Thyroid gland (tissue), 4 donors: ENCODE measurements at places on chromosomes 7 and 10.

- peak; percentile 59 for DNase-seq
Measured at GRCh38 chr10:97849687-97850402, at the start of gene GOLGA7B. GOLGA7B (plus strand) TSS chr10:97849843; CDS start chr10:97850304, 461 bp downstream.

GRCh38 chr10:127935071-127935561 lies 28.2 kb downstream of the PTPRE start:
- no peak for DNase-seq

DNA sequence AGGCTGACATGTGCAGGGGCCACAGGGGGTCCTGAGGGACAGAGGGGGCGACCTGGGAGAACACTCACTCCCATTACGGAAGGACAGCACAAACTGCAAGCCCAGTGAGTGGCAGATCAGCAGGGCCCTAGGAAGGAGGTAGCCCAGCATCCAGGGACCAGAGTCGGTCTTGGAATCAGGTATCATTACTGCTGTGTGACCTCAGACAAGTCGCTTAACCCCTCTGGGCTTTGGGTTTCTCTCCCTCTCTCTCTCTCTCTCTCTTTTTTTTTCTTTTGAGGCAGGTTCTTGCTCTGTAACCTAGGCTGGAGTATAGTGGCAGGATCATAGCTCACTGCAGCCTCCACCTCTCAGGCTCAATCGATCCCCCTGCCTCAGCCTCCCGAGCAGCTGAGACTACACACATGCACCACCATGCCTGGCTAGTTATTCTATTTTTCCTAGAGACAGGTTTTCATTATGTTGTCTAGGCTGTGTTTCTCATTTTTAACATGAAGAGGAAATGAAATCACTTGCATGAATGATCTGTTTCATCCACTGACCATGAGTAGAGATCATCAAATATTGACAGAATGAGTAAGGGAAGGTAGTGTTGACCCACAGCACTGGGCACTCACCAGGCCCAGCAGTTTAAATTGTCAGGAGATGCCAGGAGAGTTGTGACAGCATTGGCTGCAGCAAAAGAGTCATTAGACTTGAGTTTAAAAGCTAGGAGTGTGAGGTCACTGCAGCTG lies 49.4 kb downstream of the BUB3 start:
- no peak for DNase-seq

DNA sequence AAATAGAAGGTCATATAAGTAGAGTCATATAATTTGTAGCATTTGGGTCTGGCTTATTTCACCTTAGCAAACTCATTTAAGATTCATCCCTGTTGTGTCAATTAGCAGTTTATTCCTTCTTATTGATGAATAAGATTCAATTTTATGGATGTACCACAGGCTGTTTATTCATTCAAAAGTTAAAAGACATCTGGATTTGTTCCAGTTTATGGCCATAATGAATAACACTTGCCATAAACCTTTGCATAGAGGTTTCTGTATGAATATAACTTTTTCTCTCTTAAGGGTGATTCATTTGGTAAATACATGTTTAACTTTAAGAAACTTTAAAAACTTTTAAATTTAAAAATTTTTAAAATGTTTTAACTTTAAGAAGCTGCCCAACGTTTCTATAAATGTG lies 66.4 kb downstream of the CPED1 start:
- DNase-seq, result no peak

DNA sequence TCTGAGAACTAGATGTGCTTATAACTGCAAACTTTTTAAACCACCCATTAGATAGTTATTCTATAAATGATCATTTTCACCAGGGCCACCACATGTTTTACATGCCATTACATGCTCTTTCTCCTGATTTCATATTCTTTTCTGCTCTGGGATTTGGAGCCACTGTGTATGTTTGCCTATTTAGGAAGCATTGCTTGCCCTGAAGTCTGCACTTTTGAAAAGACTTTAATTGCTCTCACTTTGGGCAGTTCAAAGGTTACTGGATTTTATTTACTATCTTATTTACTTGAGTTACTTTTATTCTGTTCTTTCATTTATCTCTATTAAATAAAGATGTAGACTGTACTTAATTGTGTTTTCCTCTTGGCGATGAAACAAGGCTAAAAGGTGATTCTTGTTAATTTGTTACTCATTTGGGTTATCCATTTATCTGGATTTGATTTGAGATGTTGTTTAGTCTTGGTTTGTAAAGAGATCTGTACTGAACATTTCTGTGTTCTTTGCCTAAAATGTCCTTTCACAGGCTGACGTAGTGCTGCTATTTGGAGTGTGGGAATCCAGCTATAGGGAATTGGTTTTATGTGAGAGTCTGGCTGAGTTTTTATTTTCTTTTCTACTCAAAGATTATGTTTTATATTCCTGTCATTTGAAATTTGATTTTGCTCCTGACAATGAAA lies 88.8 kb downstream of the SUGCT start:
- no peak for DNase-seq

- DNase-seq, result peak; percentile 80
Measured at GRCh38 chr7:137898839-137899721, 52.3 kb upstream of the DGKI start.

DNA sequence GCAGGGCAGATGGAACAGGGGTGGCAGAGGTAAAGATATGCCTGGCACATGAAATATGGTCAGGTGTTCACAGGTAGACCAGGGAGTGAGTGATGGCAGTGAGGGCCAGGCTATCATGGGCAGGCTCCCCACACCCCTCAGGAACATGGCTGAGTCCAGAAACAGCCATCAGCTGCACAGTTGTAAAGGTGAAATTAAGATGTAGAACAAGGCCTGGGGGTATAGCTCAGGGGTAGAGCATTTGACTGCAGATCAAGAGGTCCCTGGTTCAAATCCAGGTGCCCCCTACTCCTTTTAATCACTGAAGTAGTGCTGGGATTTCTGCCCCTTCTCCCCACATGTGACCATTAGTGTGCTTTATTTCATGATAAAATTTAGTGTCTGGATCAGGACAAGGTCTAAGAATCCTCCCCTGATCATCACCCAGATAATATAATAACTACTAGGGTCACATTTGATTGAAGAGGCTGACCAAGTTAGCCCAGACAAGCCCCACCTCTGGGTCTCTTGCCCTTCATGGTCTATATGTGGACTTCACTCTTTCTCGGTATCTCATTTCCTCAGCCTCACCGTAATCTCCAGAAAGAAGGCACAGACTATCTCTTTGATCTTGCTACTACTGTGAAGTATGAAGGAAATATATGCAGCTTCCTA lies 69.0 kb downstream of the ZNF783 start:
- no peak for DNase-seq

DNA sequence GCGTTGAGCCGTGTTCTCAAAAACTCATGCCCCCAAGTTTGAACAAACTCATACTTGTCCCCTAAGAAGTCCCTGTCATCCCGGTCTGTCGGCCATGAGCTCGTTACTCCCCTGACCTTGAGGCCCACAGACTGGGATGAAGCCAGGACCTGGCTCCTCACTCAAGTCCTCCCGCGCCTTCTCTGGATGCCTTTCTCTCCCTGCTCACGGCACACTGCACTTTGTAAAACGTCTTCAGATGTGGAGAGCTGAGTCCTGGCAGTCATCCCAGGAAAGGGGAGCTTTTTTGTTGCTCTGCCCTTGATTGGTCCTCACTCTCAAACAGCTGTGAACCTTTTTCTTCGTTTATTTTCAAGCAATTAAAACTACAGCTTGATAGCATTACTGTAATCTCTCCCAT lies 110.8 kb downstream of the JAZF1 start:
- peak; percentile 95 for DNase-seq

DNA sequence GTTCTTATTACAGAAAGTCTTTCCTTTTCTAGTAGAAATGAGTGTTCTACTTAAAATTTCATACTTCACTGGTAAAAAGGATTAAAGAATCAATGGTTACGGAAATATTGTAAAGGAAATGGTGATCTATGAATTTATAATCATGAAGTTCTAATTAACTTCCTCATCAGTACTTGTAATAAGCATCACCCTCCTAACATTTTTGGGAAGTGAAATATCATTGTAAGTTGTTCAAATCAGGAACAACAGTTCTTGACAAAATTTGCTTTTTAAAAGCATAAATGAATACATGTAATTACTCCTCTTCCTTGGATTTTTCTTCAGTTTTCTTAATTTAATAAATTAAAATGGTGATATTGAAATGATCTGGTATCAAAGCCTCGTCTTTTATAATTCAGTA lies 5.6 kb upstream of the PCGF5 start:
- no peak for DNase-seq

DNA sequence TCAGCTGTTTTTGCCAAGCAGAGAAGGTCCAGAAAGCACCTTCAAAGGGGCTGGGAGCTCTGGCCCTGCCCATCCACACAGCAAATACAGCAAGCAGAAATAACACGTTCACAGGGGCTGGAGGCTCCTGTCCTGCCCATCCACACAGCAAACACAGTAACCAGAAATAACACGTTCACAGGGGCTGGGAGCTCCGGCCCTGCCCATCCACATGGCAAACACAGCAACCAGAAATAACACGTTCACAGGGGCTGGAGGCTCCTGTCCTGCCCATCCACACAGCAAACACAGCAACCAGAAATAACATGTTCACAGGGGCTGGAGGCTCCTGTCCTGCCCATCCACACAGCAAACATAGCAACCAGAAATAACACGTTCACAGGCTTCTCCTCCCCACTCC lies 558.1 kb downstream of the PTPRN2 start:
- DNase-seq, result no peak

DNA sequence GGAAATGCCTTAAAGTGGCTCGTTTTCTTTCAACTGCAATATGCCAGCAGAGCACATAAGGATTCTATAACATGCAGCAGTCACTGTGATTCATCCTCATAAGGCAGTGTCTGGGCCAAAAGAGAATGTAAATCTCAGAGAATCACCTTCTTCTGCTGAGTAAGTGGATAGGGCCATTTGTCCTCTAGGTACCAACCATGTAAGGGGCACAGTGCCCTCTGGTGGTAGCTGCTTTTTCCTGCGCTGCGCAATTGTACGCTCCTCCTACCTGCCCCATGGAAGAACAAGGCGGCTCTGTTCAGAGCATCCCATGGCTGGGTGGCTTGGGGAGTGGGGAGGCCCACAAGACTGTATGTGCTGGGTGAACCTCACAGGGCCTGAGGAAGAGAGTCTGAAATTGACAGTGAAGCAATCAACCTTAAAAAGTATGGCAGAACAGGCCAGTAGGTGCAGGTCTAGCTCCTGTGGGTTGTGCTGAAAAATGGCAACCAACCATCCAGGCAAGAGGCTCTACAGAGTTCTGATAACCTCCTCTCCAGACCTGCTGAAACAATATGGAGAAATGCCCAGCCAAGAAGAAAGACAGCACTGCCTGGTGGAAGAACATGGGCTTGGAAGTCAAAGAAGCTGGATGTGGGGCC lies 78.6 kb upstream of the C10orf90 start:
- peak; percentile 78 for DNase-seq

DNA sequence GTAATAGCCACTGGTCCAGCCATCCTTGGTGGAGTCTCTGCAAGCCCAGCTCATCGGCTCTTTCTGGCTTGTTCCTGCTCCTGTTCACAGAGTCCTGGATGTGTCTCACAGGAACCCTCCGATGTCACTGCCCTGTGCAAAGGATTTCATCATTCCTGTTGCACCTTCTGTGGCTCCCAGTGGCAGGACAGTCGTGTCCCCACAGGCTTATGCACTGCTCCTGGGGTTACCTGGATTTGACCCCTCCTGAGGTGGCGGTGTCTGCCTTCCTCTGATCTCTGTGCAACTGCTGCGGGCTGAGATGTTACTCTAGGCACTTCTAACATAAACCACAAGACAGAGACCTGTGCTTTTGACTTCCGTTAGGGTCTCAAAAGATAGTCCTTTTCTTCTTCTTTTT lies 30.6 kb downstream of the APBB1IP start:
- no peak for DNase-seq

- no peak for DNase-seq
Measured at GRCh38 chr10:129448086-129448485, 19.0 kb upstream of the MGMT start.

GRCh38 chr7:99099499-99100077 lies 44.3 kb downstream of the SMURF1 start:
- DNase-seq, result no peak
